ENCODE measurements at places on chromosomes 11 and 22.

DNA sequence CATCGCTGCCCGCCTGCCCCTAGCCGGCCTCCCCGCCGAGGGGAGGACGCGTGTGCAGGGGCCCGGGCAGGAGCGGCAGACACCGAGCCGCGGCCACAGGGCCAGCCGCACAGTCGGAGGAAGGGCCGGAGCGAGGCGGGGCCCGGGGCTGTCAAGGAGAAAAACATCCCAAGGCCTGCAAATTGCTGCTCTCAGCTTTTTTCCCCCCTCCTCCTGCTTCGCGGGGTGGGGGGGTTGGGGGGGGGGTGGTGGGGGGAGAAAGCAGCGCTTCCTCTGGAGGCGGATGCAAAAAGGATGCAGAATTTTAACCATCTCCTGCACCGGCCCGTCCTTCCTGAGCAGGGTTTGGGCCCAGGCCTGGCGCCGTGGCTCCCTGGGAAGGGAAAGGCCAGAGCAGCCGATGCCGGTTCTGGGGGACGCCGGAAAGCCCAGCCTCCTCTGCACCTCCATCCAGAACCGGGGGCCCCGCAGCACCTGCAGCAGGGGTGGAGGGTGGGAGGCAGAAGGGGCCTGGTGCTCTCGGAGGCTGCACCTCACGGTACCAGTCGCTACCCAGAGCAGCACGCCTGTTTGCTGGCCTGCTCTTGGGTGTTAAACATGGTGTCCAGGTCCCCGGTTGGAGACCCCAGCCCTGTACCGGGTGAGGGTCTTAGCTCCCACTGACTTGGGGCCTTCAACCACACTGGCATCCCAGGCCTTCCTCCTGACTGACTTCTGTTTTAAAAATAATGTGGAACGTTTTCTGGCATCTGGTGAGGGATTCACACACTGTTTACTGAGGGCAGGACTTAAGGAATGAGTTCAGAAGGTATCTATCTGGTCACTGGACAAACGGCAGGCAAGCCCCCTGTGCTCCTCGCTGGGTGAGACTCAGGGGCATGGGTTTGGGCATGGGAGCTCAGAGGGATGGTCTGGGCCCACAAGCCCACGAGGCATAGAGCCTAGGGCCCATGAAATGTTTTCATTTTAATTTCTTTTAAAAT is 77.4 kb upstream of the WNT7B start:
- no peak for DNase-seq

DNA sequence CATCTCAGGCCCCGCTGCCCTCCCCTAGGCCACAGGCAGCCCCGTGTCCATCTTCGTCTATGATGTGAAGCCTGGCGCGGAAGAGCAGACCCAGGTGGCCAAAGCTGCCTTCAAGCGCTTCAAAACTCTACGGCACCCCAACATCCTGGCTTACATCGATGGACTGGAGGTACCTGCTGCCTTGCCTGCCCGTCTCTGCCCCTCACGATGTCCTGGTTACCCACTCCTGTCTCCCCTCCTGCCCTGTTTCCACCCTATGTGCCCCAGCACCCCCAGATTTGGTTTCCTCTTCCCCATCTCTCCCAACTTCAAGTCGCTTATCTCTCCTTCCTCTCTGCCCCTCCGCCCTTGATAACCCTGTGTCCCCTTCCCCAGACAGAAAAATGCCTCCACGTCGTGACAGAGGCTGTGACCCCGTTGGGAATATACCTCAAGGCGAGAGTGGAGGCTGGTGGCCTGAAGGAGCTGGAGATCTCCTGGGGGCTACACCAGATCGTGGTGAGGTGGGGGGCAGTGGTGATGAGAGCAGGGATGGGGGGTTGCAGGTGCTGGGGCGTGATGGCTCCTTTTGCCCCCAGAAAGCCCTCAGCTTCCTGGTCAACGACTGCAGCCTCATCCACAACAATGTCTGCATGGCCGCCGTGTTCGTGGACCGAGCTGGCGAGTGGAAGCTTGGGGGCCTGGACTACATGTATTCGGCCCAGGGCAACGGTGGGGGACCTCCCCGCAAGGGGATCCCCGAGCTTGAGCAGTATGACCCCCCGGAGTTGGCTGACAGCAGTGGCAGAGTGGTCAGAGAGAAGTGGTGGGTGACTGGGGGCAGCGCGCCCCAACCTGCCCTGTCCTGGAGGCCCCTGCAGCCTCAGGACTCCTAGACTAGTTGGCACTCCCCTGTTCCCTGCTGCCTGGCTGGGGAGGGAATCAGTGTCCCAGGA is 930 bp downstream of the SCYL1 start:
- no peak for DNase-seq

- no peak for DNase-seq
These were observed 56.6 kb downstream of the FAM83F start for GRCh38 chr22:40051322-40051721.

GRCh38 chr11:62260261-62260953 is 9.6 kb upstream of the SCGB2A2 start:
- no peak for DNase-seq

DNA sequence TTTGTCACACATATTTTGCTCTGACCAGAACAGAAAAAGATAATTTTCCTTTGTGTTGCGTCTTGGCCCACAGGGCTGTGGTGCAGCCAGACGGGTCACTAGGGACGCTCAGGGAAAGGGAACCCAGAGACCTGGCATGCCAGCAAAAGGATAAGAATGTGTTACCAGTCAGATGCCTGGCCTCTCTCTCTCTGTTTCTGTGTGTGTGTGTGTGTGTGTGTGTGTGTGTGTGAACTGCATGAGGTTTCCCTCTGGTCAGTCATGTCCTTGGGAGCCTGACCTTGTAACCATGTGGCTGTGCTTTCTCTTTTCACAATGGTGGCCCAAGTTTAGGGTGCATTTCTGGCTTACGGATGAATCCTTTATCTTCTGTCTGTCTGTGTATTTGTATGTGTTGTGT is 25.4 kb downstream of the CCKBR start:
- no peak for DNase-seq

GRCh38 chr22:19291218-19291579 is 320 bp downstream of the CLTCL1 start:
- peak; percentile 1 for DNase-seq

- DNase-seq = no peak
These were observed 20.9 kb downstream of the BDNF start for GRCh38 chr11:27679136-27680015.

GRCh38 chr11:120532832-120533196 is 21.3 kb downstream of the GRIK4 start:
- no peak for DNase-seq

DNA sequence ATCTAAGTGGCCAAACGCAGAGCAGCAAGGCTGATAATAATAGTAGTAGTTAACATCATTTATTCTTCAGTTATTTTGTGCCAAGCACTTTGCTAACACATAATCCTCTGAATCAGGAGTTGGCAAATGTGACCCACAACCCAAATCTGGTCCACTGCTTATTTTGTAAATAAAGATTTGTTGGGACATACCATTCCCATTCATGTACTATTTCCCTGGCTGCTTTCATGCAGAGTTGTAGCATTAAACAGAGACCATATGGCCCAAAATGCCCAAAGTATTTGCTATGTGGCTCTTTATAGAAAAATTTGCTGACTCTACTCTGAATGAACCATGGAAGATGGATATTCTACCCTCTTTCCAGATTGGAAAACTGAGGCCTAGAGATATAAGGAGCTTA is 50.3 kb downstream of the COMMD9 start:
- DNase-seq = no peak

GRCh38 chr11:68753300-68753699 is 2.0 kb upstream of the TESMIN start:
- DNase-seq = no peak

GRCh38 chr22:31291481-31292235 is 630 bp downstream of the PIK3IP1 start:
- DNase-seq = no peak

DNA sequence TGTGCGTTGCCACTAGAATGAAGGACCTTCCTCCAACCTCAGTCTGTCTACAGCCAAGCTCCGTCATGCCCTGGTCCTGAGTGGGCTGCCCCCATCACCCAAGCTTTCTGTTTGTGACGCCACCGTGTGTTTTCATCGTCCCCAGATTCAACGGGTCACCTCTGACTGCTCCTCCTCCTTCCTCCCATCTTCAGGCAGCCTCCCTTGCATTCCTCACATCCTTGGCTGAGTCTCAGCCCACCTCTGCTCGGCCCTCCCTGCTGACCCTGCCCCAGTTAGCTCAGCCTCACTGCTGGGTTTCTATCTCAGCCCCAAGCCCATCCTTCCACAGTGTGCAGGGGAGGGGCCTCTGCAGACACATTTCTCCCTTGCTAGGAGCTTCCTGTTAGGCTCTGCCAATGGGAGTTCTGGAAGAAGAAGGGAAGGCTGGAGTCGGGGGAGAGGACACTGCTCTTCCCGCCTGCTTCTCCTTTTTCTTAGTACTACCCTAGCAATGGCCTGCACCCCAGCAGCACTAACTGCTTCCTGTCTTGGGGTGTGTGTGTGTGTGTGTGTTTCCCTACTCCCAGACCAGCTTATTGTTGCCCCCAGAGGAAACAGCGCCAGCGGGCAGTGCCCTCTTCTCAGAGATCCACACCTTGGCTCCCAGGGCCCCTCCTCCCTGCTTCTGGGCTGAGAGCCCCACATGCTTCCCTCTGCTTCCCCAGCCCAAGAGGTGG is 5.2 kb downstream of the IFT27 start:
- no peak for DNase-seq

DNA sequence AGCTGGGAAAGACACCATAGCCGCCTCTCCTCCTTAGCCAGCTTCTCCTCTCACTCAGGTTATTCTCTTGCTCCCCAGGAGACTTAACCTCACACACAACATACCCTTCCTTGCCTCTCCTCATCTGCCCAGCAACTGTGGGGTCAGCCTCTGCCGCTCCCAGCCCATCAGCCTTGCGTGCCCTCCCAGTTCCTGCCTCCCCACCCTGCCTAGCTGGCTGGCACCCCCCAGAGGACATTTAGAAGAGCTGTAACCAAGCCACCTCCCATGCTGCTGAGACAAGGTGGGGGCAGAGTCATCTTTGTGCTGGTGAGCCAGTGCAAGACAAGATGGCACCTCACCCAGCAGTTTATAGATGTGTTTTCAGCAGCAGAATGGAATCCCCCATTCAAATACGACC is 38.2 kb downstream of the TOM1 start:
- no peak for DNase-seq

- peak; percentile 18 for DNase-seq
These were observed 64.8 kb downstream of the STIM1 start for GRCh38 chr11:3920148-3920852.

DNA sequence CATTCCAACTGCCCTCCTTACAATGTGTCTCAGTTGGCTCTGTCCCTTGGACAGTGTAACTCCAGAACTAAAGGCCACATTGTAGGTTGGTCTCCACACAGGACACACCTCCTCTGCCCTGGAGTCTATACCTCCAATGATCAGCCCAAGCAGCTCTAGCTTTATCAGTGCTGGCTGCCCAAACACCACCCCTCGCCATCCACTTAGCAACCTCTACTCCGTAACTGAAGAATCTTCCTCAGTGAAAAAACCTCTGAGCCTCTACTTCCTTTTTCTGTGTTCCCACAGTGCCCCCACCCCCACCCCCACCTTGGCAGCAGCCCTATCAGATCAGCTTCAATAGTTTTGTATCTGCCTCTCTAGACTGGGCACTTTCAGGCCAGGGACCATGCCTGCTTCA is 33.4 kb downstream of the SERPINH1 start:
- DNase-seq = no peak

- no peak for DNase-seq
These were observed 305.5 kb downstream of the DDX10 start for GRCh38 chr11:108970221-108970991.

DNA sequence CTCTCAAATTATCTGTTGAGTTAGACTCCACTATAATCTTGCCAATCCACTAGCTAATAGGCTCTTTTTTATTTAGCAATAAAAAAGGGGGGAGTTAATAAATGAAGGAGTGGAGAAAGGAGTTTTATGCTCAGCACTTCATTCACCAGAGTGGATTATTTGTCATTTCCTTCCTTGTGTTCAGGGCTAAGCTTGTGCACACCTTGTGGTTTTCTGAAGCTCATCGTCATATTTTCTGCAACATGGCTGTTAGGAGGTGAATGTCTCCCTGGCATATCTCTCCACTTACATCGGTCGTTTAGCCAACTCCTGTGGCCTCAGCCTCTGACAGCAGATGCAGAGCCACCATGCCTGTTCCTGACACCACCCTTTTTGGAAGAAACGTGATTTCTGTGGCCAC is 83.9 kb upstream of the MTNR1B start:
- no peak for DNase-seq

GRCh38 chr11:41309716-41310115 is 149.7 kb downstream of the LRRC4C start:
- no peak for DNase-seq

- DNase-seq = no peak
These were observed 320.3 kb upstream of the ZC3H12C start for GRCh38 chr11:109772892-109773291.

GRCh38 chr11:44538375-44539054 is 26.9 kb upstream of the CD82 start:
- DNase-seq = peak; percentile 63

GRCh38 chr22:27844656-27845591 is 43.4 kb upstream of the MN1 start:
- no peak for DNase-seq

DNA sequence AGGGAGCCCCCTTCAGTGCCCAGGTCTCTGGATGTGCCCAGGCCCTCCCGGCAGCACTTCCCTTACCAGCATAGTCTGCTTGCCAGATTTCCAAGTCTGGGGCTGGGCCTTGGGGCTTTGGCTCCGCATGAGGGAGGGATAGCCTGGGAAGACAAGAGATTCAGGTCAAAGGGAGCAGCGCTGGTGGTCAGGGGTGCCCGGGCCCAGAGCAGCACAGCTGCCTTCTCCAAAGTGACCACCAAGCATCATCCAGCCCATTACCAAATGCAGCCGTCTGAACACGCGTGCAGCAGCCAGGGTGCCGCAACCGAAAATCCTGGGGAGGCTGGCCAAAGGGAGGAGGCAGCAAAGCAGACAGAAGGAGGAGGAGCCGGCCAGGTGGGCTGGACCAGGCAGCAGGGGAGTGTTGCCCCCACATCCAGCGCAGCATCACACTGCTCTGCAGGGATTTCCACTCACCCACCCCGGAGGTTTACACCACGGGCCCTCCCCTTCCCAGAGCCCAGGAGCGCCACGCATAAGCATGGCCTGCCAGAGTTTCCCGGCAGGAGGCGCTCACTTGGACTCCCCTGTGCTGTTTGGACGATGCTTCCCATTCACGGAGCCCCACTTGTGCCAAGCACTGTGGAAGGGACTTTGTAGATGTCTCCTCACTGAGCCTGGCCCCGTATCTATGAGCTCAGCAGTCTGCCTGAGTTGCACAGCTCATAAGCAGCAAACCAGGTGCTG is 22.5 kb downstream of the TRIM29 start:
- DNase-seq = no peak

- no peak for DNase-seq
These were observed 22.9 kb downstream of the GUCD1 start for GRCh38 chr22:24532075-24532474.

DNA sequence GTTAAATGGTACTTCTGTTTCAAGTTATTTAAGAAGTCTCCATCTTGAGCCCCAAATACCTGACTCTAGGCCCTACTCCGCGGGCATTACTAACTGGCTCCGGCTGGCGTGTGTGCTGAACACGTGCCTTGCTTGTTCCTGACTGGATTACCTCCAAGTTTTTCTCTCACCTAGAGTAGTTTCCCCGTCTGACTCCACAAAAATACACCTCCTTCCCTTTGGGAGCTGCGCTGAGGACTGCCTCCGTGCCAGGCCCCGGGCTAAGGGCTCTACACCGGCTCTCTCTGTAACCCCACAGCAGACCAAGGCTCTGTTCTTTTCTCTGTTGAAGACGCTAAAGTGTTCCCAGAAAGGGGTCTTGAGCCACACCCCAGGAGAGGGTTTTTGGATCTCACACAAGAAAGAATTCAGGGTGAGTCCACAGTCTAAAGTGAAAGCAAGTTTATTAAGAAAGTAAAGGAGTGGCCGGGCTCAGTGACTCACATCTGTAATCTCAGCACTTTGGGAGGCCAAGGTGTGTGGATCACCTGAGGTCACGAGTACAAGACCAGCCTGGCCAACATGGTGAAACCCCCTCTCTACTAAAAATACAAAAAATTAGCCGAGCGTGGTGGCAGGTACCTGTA is 61.8 kb downstream of the ANO1 start:
- no peak for DNase-seq
